Stimulated activated CD4-positive, alpha-beta T cell treated with anti-CD3 and anti-CD28 coated beads, Interleukin-1b, Interleukin-23, amount 100 ng/mL, for 1 hour (primary cell): ENCODE measurements at places on chromosomes 2 and 18.

- no peak for DNase-seq
These were observed 68.3 kb downstream of the BABAM2 start for GRCh38 chr2:27958711-27959378.

GRCh38 chr2:28477087-28477486 lies 18.8 kb upstream of the PLB1 start:
- no peak for DNase-seq

- DNase-seq = no peak
These were observed 1130.9 kb upstream of the SLC39A10 start for GRCh38 chr2:194526121-194526520.

GRCh38 chr2:102401456-102401855 lies 21.5 kb upstream of the IL18RAP start:
- DNase-seq = no peak

DNA sequence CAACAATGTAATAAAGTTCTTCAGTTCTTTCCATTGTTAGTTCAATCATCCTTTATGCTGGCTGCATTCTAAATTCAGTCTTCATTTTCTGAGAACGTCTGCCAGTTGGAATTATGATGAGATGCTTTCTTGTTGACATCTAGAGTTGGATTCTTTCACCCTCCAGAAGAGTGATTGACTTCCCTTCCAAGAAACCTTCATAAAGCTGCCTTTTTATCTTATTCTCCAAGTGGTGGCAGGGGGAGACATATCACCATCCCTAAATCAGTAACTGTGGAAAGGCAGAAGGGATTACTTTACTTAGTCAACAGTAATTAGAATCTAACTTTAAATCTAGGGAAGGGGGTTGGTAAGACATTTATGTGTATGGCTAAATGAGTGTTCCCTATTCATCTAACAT lies 86.8 kb upstream of the GULP1 start:
- no peak for DNase-seq

DNA sequence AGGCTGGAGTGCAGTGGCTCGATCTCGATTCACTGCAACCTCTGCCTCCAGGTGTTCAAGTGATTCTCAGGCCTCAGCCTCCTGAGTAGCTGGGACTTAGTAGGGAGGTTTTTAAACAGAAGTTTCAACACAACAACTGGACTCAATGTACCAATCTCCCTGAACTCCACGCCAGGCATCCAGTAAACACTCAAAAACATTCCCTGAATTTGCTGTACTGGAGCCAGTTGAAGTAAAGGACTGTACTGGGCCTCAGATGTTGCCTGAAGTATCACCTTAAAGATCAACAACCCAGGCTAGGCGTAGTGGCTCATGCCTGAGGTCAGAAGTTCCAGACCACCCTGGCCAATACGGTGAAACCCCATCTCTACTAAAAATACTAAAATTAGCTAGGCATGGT lies 22.4 kb downstream of the RAB1A start:
- DNase-seq = no peak

- no peak for DNase-seq
These were observed 33.4 kb upstream of the KLHL29 start for GRCh38 chr2:23351388-23352141.

GRCh38 chr2:84841577-84841976 lies 39.3 kb downstream of the TRABD2A start:
- DNase-seq = no peak

DNA sequence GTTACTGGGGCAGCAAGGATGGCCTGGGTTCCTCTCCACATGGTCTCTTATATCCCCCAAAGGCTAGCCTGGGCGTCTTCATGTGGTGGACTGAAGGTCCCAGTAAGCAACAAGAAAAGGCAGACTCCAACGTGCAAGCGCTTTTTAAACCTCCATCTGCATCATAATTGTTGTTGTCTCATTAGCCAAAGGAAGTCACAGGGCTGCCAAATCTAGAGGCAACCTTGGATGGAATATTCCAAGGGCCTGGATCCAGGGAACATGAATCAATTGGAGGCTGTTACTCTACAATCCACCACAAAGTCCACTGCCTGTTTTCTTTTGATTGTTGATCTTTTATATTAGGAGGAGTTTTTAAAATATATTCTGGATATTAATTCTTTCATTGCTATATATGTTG lies 118.8 kb downstream of the SH3RF3 start:
- no peak for DNase-seq

DNA sequence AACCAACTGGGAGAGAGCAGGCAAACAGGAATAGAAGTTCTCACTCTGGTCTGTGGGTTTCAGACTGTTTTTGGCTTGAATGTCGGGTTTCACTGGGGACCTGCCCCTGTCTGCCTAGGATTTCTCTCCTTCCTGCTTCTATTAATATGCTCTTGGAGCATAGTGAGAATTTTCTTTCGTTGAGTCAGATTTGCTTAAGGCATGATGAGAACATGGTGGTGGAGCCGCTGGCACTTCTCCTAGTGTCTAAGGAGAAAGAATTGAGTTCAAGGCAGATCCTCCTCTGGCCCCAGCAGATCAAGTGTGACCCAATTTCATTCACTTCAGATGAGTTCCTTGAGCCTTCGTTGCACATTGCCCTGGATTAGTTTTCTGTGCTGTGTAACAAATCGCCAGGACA lies 103.9 kb upstream of the HS6ST1 start:
- DNase-seq = no peak

DNA sequence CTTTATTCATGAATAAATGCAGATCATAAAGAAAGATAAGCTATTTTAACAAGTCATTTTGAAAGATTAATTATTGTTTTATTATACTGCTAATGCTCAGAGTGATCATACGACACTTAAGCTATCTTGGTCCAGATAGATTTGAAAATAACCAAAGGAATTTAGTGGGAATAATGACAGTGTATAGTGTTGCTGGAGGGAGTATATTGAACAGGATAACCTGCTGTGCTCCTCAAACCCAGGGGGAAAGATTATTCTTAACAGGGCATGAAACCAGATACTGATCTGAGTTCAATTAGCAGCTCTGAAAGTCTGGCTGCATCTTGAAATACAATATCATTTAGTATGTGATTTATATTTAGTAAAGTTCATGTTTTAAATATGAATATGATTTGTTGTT lies 216.3 kb upstream of the ITGA4 start:
- no peak for DNase-seq

DNA sequence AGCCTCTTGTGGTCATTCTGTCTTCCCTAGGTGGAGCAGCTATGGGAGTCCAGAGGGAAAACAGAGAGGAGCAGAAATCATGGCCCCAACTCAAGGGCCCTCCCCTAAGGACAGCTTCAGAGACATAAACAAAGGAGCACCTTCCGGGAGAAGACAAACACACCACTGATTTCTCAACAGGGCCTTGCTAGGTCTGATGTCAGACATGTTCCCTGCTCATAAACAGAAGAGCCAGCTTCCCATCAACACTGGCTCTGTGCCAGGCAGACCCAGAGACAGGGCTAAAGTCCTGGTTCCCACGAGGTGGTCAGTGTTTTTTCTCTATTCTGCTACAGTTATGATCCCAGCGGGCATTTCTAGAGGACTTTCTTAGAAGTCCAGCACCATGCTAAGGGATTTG lies 19.3 kb downstream of the CXCR2 start:
- no peak for DNase-seq
